ENCODE measurements at places on chromosomes 12 and 14.

- DNase-seq, result no peak
Measured at GRCh38 chr12:80107221-80107620, 7.9 kb downstream of the OTOGL start.

- DNase-seq, result no peak
Measured at GRCh38 chr12:26471560-26471959, 276.2 kb downstream of the SSPN start.

DNA sequence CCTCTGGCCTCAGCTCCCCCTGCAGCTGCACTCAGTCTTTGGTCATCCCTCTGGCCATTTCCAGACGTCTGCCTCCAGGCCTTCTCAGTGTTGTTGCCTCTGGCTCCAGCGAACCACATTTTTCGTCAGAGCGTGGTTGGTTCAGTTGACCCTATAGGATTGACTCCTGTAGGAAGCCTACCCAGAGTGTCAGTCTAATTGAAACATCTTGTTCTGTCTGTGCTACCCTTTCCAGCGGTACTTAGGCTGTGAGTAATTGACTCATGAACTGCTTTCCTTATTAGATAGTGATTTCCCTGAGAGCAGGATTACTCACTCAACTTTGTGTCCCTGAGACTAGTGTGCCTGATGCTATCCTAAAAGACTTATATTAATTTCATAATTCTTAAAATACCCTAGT lies 373.2 kb downstream of the ATP23 start:
- no peak for DNase-seq

DNA sequence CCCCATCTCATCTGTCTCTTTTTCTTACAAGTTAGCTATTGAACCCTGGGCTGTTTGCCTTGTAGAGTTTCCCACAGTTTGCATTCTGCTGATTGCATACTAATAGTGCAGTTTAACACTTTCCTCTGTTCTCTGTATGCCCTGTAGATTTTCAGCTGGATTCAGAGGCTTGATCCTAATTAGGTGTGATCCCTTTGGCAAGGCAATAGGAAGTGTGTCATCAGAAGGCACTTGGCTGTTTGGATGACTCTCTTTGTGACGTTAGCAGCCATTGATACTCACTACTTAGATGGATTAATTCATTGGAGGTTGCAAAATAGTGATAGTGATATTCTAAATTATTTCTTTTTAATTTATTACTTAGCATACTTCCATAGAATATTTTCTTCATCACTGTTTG lies 33.6 kb downstream of the FUT8 start:
- no peak for DNase-seq

DNA sequence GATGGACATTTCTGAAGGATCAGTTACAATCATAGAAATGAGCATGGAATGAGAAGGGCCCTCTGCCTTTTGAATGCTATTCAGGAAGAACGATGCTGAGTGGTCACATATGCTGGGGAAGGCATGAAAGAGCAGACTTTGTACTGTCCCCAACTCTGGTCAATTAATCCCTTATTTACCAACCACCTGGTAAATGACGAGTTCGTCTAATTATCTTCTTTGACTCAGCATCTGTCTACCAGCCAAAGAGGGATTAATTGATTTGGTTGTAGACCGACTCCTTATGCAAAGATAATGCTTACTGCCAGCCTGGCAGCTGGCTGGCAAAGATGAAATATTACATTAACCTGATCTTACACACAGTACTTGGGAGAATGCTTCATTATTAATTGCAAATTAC lies 152.2 kb downstream of the CHST11 start:
- DNase-seq, result no peak

DNA sequence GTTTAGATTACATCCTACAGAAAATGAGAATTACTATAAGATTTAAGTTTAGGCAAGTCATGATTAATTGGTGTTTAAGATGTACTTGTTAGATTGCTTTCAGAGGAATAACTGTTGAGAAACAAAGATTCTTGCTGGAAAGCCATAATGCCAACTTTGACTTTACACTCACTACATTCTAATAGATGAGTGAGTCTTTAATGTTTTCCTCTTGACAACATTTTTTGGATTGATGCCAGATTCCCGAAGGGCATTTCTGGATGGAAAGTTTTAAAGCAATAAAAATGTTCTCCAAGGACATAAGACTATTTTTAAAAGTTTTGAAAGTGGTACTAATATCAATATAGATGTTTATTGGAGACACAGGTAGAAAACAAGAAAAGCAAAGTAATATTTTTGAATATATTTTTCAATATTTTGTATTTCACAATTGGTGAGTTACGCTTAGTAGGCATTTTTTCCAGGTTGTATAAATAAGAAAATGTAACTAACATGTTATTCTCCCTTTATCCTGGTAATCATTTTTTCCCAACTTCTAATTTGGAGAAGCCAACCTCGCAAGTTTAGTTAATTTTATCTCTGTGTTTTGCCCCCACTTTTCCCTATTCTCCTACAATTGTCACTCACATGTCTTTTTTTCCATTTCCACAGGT lies 307.3 kb downstream of the CEP128 start:
- no peak for DNase-seq

DNA sequence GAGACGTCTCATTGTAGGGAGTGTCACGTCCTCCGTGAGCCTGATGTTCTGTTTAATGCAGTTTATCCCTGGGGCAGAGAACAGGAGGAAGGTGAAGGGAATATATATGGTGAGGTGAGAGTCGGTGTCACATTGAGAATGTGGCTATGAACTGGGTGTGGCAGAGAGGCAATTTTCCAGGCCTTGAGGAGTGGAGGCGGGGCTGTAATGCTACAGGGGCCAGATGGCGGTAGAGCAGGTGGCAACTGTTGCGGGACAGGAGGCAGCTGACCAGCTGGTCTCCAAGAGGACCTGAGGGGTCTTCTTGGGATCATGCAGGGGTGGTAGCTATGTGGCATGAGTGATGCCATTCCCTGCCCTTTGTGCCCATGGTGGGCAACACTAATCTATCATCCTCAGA lies 59.6 kb downstream of the CACNA1C start:
- no peak for DNase-seq

DNA sequence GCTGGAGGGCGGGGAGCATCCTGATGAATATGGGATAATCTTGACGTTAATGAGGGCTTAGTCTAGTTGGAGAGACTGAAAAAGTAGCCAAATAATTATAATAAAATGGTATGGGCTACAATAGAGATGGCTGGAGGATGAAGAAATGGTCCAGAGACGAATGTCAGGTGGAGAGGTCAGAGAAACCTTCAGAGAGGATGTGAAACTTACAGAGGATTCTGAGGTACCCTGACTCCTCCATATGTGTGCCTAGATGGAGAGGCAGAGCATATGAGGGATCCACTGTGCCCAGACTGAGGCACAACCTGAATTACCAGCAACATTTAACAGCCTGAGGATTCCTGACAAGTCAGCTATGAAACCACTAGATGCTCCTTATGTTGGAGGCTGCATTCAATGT lies 417.0 kb downstream of the ATP23 start:
- no peak for DNase-seq

- no peak for DNase-seq
Measured at GRCh38 chr14:64953661-64954060, 11.1 kb upstream of the GPX2 start.

- no peak for DNase-seq
Measured at GRCh38 chr14:93915800-93916199, 11.3 kb upstream of the FAM181A start.

GRCh38 chr12:121872546-121873215 lies 14.0 kb upstream of the HPD start:
- DNase-seq, result no peak

GRCh38 chr12:68579254-68579653 lies 31.4 kb upstream of the RAP1B start:
- DNase-seq, result no peak

- no peak for DNase-seq
Measured at GRCh38 chr12:110351119-110351518, 52.4 kb downstream of the ANAPC7 start.

GRCh38 chr14:41830714-41831406 lies 224.2 kb downstream of the LRFN5 start:
- DNase-seq, result no peak
